ENCODE measurements at places on chromosomes 2 and 18.

DNA sequence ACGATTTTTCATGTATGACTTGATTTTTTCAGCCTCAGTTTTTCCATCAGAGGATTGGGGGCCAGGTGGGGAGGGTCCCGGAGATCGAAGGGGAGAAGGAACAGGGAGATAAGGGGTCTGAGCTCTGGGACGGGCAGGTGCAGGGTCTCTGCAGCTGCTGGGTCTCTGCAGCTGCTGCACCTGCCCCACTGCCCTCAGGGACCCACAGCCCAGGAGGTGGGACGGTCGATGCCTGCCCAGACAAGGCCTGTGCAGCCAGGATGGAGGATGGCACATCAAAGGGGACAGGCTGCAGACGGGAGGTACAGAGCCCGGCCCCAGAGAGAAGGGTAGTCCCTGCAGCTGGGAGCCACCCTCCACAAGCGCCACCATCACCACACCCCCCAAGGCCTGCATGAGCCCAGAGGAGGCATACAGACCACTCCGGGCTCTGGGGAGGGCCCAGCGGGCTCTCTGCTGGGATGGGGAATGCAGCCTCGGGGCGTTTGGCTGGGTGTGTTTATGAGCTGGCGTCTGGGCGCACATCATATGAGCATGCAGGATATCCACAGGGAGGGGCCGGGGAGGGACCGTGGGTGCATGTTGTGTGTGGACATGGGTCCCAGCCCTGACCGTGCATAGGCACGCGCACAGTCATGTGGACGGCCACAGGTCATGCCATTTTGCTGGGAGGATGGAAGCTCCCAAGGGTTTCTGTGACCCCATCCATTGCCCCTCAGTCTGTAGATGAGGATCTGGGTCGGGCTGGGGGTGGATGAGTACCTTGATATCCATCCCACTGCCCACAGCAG lies 34.9 kb upstream of the GPC1 start:
- peak; percentile 9 for DNase-seq

DNA sequence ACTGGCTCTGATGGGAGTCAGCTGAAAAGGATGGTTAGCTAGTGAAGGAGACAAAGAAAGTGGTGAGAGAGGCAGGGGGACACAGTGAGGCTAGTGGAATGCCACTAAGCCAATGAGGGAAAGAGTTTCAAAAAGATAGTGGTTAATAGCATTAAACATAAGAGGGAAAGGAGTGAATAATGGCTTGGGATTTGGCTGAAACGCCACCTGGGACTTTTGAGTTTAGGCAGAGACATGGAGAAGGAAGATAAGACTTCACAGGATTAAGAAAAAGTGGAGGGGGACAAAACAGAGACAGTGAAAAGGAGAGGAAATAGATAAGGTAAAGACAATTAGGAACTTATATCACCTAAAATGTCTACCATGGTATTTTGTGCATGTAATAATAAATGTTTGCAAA lies 6.9 kb downstream of the CD28 start:
- DNase-seq, result no peak

DNA sequence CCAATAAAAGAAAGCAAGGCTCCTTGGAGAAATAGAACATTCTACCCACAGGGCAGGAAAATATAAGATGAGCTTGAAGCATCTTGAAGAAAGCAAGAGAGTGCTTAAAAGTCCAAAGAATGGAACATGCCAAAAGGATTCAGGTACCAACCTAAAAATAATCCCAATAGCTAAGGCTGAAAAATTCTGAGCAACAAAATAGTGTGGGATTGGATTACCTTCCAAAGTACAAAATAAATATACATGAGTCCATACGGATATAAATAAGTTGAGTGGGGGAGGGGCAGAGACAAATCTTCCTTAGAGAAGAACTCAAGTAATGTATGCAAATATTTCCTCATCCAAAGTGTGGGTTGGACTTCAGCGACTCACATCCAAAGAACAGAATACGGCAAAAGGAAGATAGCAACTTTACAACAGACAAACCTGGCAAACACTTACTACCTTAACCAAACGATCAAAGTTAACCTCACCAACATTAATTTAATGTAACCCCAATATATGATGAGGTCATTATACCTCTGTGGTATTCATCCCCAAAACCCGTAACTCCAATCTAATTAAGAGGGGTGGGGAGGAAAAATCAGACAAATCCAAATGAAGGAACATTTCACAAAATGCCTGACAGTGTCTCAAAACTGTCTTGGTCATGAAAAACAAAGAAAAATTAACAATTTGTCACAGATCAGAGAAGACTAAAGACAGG lies 26.9 kb downstream of the MEMO1 start:
- DNase-seq, result no peak

DNA sequence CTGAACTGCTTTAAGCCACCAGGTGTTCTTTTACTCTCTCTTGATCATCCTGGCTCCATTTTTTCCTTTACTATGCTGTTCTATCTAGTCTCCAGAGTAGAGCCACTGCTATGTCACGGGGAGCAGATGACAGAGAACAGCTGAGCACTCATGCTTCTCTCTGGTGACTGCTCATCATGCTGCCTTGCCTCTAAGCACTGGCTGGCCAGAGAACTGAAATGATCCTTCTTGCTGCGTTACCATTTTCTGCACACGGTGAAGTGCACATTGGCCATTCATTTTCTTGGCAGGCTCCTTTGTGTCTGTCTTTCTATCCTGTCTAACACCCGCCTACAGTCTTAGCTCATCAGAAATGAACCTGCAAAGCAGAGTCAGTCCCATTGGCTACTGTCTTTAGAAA lies 86.0 kb downstream of the KCTD1 start:
- DNase-seq, result no peak

Data from stimulated activated CD4-positive, alpha-beta T cell treated with anti-CD3 and anti-CD28 coated beads, Interleukin-2, amount 100 ng/mL, for 24 hours (primary cell).